Heart right ventricle (tissue), 16 donors: ENCODE measurements at places on chromosomes 12 and 14. TPM values are rescaled to one million over a fixed set of nuclear protein-coding genes. Genes with fewer than 3 reads are reported as not detected.

- no peak for DNase-seq
These were observed 5.4 kb downstream of the CDKN1B start for GRCh38 chr12:12722435-12723148.

GRCh38 chr12:122724641-122725243 is 5.9 kb downstream of the HCAR1 start:
- DNase-seq: no peak

Gene CD63
- polyA plus RNA-seq: 2,861 TPM

DNA sequence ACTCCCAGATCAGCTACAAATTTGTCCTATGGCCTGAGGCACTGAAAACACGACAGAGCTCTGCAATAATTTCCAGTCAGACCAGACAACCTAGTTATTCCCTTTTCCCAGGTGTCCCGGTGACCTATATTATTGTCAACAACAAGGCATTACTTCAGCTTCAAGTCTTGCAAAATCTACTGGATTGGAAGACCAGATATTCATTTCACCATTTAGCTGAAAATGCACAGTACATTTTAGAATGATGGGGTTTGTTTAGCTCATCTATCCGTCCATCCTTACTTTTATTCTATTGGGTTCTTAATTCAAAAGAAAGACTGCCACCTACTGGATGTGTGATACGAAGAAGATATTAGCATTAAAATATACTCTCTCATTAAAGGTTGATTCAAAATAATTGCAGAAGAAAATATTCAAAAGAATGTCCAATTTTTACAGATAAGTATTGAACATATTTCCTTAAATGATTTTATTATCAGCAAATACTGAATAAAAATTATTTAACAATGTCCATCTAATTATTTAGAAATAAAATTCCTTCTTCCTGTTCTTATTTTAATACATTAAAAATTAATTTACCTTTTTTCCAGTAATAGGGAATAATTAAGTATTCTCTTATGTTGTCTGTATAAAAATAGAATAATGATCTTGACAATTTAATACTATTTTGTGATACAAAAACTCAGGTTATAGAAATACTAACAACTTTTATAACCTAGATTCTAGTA is 244.9 kb upstream of the LRIG3 start:
- DNase-seq: no peak

GRCh38 chr12:10218021-10218420 is 5.3 kb downstream of the GABARAPL1 start:
- no peak for DNase-seq

Gene GPRC5D
- not detected for polyA plus RNA-seq

DNA sequence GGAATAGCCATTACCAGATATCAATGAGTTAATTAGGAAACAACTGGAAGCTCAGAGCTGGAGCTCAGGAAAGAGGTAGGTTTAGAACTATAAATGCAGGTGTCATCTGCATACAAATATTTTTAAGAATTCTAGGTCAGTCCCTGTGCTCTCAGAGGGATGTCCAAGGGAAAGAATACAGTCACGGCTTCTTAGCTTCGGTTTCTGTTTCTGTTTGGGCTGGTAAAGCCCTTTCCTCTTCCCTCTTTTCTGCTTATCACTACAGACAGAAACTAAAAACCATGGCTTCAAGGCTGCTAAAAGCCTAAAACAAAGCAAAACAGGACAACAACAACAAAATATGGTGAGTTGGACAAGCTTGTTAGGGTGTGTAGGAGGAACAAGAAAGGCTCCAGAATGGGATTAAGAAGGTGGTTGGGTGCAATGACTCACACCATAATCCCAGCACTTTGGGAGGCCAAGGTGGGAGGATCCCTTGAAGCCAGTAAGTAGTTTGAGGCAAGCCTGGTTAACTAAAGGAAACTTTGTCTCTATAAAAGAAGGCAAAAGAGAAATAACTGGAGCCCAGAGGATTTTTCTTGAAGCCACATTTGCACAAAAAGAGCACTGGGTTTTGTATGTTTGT is 113.0 kb downstream of the SEC23A start:
- no peak for DNase-seq

Gene POTEM
- polyA plus RNA-seq: not detected

Gene LACRT
- not detected for polyA plus RNA-seq

Gene YEATS4
- 9.2 TPM for polyA plus RNA-seq

GRCh38 chr12:91627225-91627624 is 444.6 kb upstream of the DCN start:
- DNase-seq: no peak

Gene HOXC11
- not detected for polyA plus RNA-seq

DNA sequence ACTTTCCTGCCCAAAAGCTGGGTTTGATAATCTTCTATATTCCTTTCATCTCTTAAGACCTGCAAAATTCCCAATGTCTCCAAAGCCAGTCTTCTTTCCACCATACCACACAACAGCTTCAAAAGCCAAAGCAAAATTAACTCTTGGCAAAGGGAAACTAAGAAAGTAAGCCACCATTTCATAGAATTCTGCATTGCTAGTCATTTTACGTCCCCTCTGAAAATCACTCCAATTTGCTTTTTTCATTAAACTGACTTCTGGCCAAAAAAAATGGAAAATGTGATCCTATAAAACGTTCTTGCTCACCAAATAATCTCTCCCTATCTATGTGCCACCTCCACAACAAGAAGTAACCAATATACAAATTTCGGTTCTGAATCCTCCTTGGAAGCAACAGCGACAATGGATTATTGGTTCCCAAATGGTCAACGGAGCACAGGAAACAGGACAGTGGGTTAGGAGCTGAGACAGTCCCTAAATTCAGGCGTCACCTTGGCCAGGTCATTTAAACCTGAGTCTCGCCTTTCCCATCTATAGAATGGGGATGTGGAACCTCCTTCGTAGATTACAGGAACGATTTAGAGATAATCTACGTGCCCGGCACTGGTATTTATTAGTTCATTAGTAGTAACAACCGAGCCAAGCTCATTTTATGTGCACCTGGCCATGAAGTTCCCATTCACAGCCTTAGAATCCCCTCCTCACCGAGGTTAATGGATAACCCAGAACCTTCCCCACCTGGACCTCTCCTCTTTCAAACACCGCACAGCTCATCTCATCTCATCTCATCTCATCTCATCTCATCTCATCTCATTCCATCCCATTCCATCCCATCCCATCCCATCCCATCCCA is 1.2 kb downstream of the NT5DC3 start:
- DNase-seq: no peak

GRCh38 chr12:53733807-53734200 is 6.6 kb upstream of the CALCOCO1 start:
- DNase-seq: no peak

Gene ITGB7
- 0.73 TPM for polyA plus RNA-seq

DNA sequence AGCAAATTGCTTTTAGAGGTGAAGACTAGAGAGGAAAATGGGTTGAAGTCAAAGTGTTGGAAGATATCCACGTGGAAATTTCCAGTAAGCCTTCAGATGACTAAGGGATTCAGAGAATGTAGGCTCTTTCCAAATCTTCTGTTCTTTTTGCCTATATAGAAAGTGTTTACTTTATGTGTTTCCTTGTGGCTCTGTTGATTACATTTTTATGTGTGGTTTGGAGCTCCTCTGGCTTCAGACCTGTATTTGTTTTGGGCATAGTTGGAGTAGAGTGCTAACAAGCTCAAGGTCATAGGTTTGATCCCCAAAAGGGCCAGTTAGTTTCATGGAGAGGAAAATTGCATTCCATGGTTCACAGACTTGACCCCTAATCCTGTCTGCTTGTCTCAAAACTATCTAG is 91.9 kb downstream of the IGF1 start:
- no peak for DNase-seq

Gene G2E3
- polyA plus RNA-seq: 2.6 TPM

Gene PTHLH
- 0.43 TPM for polyA plus RNA-seq

Gene IL22
- not detected for polyA plus RNA-seq

Gene HSPA2
- polyA plus RNA-seq: 10.3 TPM

DNA sequence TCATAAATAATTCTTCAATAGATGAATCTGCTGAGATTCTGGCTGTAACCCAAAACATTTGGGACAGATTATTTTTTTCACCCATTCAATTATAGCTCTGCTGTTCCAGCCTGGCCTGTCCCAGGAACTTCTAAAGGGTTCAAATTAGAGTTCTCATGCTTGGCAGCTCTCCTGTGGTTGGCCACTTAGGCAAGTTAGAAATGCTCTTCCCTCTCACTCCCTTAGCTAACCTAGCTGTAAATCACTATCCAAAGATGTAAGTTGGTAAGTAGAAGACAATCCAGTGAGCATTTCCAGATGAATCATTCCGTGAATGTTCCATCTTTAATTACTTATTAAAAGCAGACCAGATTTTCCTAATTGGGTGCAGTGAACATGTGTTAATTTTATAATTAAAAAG is 760.4 kb upstream of the TBX3 start:
- DNase-seq: no peak

GRCh38 chr12:127306604-127307215 is 960.3 kb upstream of the TMEM132C start:
- DNase-seq: no peak

GRCh38 chr12:21617030-21617429 is 12.4 kb upstream of the GYS2 start:
- DNase-seq: no peak

DNA sequence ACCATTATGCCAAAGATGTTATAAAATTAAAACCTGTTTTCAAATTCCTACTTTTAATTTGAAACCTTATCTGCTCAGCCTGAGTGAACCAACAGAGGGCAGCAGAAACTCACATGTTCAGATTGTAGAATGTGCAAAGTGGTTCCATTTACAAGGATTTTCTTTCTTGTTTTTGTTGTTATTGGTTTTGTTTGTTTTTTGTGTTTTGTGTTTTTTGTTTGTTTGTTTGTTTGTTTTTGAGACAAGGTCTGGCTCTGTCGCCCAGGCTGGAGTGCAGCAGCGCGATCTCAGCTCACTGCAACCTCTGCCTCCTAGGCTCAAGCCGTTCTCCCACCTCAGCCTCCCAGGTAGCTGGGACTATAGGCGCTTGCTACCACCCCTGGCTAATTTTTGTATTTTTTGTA is 22.8 kb upstream of the GARIN2 start:
- DNase-seq: no peak

Gene BMAL2
- polyA plus RNA-seq: 0.93 TPM

- no peak for DNase-seq
These were observed 1.9 kb downstream of the TMEM253 start for GRCh38 chr14:21102521-21103410.

- no peak for DNase-seq
These were observed 3.7 kb upstream of the NECAP1 start for GRCh38 chr12:8078398-8078797.

Gene ASIC1
- polyA plus RNA-seq: 0.59 TPM

GRCh38 chr14:103501041-103501870 is 21.4 kb downstream of the CKB start:
- DNase-seq: no peak

DNA sequence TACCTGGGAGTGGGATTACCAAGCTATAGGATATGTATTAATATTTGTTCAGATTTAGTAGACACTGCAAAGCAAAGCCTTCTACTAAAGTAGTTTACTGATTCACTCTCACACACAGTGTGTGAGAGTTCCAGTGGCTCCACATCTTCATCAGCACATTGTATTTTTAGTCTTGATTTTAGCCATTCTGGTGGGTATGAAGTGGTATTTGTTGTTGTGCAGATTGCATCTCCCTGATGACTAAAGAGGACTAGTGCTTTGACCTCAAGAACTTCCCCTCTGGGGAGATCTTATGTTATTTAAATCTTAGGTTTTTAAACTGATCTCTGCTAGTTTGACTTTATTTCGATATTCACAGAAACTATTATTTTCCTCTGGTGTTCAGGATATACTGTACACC is 479.7 kb upstream of the RGS6 start:
- no peak for DNase-seq

- DNase-seq: no peak
These were observed 16.5 kb downstream of the CCER1 start for GRCh38 chr12:90938451-90938850.

GRCh38 chr12:93540466-93540865 is 32.0 kb upstream of the SOCS2 start:
- no peak for DNase-seq

Gene RFC5
- 5.3 TPM for polyA plus RNA-seq

DNA sequence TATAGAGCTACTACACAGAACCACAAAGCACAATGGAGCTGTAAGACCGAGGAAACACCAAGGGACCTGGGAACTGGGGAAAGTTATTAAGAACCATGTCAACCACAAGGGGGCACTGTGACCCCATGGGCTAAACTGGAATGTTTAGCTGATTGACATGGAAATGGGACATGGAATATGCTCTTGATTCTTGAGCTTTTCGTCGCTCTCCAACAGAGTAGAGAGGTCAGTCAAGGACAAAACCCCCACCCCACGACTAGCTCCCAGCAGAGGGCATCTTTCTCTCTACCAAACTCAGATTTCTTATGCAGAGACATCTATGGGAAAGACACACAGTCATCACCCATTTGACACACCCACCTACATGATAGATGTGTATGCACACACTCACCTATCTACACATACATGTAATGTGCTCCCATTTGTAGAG is 10.1 kb downstream of the NDRG2 start:
- DNase-seq: peak; percentile 70

- no peak for DNase-seq
These were observed 40.6 kb upstream of the EML1 start for GRCh38 chr14:99752486-99753121.

Gene HIGD1C
- not detected for polyA plus RNA-seq

GRCh38 chr12:18825138-18825537 is 87.2 kb downstream of the CAPZA3 start:
- DNase-seq: no peak

DNA sequence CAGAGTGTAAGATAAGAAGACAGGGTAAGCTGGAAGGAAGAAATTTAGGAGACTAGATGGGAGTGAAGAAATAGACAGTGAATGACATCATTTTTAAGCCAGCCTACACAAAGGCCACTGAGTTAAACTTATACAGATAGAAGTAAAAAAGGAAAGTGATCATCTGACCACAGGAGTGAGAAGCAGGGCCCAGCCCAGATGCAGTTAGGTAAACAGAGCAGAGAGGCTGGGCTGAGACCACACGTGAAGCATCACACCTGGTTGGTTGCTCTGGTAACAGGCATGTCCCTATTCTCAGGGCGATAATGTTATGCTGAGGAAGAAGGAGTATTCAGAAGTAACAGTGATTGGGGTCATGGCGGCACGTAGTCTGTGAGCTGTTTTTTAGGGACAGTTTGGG is 1079.4 kb downstream of the AACS start:
- no peak for DNase-seq

- no peak for DNase-seq
These were observed 13.1 kb upstream of the ABCD2 start for GRCh38 chr12:39632670-39633069.

Gene TSPAN19
- polyA plus RNA-seq: 0.80 TPM

Gene BIN2
- polyA plus RNA-seq: 1.4 TPM
